NCI-H187 treated with DMSO at 0.1 percent for 48 hours (cell line): ENCODE measurements at places on chromosomes 16 and 17.
A peak's percentile ranks its signal among the peaks of the same experiment; 100 is the strongest.

DNA sequence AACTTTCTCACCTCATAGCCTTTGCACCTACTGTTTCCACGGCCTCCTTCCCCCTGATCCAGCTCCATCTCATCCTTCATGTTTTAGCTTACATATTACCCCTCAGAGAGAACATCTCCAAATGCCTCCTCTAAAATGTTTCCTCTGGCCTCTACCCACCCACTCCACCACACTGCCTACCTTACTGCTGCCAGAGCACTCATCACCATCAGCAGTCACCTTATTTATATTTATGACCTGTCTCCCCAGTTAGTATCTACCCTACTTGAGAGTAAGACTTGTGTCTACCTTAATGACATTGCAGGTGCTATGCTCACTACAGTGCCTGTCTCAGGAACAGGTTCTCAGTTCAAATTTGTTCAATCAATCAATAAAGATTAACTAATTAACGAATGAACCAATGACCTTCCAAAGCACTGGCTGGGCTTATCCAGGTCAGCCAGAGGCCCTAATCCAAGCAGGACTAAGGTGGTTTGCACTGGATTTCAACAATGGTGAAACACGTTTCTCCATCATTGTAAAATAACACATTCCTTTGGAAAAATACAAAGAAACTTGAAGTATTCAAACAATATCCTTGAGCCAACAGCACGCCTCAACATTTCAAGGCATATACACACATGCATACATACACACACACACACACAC, 41.1 kb downstream of the AMFR start:
- DNase-seq, result no peak

DNA sequence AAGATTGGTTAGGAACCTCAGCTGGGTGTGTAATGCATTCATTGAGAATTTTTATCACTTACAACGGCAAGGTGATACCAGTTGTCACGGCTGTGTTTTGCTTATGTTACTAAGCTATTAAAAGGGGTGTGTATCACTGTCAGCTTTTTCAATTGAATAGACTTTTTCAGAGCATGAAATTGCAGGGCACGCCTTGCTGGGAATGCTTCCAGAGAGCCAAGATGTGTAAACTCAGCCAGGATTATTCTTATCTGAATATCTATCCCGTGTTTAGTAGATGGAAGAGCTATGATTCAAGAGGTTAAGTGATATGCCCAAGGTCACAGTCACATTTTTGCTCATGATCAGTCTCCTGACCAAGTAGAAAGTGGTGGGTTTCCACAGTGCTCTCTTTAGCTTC, 6.6 kb upstream of the TEKT3 start:
- peak; percentile 5 for DNase-seq

DNA sequence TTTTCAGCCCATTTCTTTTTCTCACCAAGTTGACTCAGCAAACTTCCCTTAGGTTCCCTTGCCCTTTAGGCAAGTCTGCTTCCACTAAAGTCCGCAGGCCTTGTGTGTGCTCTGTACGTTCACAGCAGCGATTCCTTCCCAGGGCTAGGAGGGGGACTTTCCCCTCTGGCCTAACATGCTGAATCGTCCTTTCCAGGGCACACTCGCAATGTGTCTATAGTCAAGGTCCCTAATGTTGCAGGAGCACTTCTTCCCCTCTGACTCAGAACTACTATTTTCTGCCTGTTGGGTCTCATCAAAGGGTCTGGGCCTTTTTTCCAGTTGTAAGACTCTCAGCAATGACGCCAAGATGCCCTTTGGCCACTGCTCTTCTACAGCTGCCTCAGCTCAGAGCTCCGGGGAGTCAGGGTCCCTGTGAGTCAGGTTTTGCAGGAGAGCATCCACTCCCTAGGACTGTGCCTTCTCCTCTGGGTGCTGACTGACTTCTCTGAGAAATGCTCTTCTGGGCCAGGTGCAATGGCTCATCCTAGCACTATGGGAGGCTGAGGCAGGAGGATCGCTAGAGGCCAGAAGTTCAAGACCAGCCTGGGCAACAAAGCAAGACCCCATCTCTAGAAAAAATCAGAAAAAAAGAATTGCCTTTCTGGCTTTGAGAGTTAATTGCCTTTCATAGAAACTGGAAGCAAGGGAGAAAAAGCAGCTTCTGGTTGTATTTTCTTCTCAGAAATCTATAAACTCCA, 64.4 kb upstream of the TBX2 start:
- DNase-seq, result no peak

- no peak for DNase-seq
These were observed 305.6 kb downstream of the WWOX start for GRCh38 chr16:78405040-78405439.

- DNase-seq, result no peak
These were observed 7.9 kb upstream of the SLFN14 start for GRCh38 chr17:35568561-35568960.

DNA sequence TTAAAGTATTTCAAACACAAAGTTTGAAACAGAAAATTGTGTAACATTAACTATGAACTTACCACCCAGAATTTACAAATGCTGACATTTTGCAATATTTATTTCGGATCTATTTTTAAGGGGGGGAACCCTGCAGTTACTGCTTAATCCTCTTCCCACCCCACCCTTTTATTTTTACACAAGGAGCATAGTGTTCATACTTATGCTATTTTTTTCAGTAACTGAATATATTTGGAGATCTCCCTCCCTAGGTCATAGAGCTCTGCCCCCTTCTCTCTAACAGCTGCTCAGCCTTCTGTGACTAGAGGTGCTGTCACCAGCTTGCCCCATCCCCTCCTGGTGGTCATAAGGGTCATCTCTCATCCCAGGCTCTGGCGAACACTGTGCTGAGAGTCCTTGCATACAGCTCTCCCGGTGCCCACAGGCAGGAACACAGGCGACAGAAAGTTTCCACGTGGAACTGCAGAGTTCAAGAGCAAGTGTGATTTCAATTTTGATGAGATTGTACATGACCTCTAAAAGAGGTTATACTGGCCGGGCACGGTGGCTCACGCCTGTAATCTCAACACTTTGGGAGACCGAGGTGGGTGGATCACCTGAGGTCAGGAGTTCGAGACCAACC, 44.2 kb downstream of the SNX20 start:
- no peak for DNase-seq

- DNase-seq, result no peak
These were observed 14.4 kb upstream of the APPBP2 start for GRCh38 chr17:60540460-60540859.

- no peak for DNase-seq
These were observed 59.2 kb upstream of the MARCHF10 start for GRCh38 chr17:62867303-62867702.

GRCh38 chr17:40501499-40501911, at the start of gene TNS4:
Gene TNS4, minus strand, starts transcription at chr17:40501623. Its CDS starts 5,198 bp downstream, at chr17:40496425.
- DNase-seq, result no peak

GRCh38 chr17:13933441-13934276, 135.6 kb upstream of the COX10 start:
- no peak for DNase-seq

- DNase-seq, result no peak
These were observed 6.8 kb downstream of the GABARAPL2 start for GRCh38 chr16:75572864-75573542.

- DNase-seq, result no peak
These were observed 498 bp downstream of the IGFALS start for GRCh38 chr16:1792836-1793577.

DNA sequence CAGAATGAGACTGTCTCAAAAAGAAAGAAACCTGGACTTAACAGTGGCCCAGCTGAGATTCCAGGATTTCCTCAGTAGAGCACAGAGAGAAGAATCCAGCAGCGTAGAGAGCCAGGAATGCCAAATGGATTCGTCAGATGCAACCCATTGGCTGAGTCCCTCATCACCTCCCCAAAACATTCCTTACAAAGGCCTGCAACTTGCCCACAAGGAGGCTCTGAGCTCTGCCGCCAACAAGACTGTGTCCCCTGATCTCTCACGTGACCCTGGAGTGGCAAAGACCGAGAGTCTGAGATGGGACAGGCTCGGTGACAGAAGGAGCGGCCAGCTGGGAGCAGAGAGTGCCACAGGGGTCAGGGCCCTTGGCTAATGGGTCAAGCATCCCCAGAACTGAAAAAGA, 6.9 kb upstream of the CHMP6 start:
- no peak for DNase-seq

- DNase-seq, result no peak
These were observed 6.7 kb upstream of the ADGRG1 start for GRCh38 chr16:57621521-57622271.

DNA sequence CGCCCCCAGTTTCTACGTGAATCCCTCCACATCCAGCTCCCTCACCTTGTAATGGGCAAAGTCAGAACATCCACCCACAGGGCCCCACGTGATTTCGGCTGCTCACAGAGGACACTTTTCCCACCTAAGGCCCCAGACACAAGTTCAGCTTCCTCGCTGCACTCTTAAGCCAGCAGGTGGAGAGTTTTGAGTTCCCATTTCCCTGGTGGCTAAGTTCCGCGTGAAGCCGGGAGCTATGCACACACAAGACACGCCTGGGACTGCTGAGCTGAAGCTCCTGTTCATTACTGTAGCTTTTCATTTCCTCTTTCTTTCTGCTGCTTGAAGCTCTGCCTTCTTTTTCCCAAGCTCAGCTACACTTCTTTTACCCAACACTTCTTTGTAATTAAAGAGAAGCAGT, 273.8 kb downstream of the NPIPA8 start:
- no peak for DNase-seq

DNA sequence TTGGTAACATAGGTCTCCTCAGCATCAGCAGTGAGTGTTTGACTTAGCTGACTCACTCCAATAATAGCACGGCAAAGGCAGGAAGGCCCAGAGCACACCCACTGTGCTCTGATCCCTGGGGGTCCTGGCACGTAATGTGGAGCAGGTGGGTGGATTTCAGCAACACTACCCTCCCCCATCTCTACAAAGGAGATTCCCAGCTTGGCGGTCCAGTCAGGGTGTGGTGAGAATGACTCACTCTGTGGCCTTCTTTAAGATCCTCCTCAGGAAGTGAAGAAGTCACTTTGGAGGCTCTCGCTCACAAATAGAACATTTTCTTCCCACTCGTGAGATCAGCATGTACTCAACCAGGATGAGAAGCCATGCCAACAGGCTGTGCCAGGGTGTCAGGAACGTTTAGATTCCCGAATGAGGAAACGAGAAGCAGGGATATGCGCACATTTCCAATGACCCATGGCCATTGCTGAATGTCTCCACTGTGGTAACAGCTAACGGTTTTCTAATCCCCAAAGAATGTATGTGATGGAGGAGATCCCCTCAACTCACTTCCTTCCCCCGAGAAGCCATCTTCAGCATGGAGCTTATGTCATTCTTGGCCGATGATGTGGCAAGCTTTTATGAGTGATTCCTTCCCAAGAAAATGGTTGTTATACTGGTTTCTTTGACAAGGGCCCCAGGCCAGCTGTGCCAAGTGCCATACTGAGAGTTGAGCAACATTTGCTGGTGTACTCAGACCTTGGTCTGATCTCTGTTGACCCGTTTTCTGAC, 365.2 kb downstream of the C16orf95 start:
- DNase-seq, result no peak

DNA sequence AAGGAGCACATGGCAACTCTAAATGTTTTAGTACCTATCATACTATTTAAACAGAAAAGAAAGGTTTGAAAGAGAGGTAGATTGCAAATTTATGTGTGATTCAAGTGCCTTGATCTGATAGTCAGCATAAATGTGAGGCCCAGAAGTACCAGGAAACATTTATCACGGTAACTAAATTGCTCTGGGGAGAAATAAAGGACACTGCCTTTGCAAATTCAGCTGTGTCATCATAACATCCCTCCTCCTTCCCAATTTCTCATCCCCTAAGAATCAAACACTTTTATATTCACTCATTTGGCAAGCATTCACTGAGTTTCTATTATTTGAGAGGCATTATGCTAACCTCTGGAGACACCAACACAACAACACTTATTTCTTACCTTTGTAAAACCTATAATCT, 563.4 kb upstream of the CA10 start:
- no peak for DNase-seq

DNA sequence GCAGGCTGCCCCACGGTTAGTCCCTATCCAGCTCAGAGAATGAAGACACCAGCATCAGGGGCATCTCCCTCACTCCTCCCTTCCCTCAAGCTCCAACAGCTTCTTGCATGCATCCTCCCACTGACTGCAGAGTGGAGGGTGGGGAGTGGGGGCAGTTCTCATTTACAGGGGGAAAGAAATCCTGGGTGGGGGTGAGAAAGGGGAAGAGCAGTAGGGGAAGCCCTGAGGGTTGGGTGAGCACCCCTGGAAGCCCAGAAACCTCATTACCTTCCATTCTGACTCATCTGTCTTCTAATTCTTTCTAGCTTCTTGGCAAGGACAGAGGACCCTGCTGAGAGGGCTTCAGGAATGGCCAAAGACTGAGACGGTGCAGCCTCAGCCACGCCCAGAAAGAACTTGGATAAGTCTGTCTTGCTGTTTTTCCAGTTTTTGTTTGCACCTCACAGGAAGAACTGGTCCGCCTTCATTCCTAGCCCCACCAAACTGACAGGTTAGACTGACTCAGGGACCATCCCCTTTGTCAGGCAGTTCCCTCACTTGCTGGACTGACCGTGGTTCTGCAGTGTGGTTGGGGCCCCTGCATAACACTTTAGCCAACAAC, 52.5 kb upstream of the WSB1 start:
- no peak for DNase-seq

- no peak for DNase-seq
These were observed 963 bp downstream of the ALG1 start for GRCh38 chr16:5072334-5073278.

DNA sequence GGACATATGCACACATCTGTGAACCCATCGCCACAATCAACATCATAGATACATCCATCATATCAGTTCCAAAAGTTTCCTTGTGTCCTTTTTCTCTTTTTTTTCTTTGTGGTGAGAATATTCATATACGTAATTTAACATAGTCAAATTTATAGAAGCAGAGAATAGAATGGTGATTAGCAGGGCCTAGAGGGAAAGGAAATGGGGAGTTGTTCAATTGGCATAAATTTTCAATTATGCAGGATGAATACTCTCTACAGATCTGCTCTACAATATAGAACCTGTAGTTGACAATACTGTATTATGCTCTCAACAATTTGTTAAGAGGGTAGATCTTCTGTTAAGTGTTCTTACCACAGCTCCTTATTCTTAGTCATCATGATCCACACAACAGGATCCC, 413.2 kb downstream of the SHISA9 start:
- no peak for DNase-seq

DNA sequence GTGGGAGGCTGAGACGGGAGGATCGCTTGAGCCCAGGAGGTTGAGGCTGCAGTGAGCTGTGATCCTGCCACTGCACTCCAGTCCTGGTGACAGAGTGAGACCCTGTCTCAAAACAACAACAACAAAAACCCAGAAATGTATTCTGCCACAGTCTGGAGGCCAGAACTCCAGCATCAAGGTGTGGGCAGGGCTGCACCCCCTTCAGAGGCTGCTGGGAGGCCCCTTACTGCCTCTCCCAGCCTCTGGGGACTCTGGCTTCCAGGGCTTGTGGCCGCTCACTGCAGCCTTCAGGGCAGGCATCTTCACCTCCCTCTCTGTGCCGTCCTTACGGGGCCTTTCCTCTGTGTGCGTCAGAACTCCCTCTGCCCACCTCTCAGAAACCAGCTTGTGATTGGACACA, 209.4 kb upstream of the GSE1 start:
- no peak for DNase-seq
